Urinary bladder (tissue), 4 donors: ENCODE measurements at places on chromosomes 11 and 22. TPM values are rescaled to one million over a fixed set of nuclear protein-coding genes. Genes with fewer than 3 reads are reported as not detected.

The PGR gene
- polyA plus RNA-seq: 1.7 TPM

DNA sequence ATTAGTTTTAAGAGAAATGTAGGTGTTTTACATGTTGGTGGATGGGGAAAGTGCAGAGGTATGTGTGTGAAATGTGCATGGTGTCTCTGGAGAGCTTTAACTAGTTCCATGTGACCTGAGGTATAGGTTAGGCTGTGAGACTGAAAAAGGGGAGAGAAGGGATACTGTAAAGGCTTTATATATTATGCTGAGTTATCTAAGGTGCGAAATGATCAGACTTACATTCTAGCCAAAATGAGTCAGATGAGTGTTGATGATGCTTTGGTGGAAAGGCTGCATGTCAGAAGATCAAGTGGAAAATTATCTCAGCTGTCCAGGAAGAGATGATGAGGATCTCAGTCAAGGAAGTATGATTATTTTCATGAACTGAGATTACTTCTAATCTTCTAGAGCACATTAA, 15.8 kb downstream of the ACAT1 start:
- DNase-seq: no peak

GRCh38 chr11:134040386-134041302, 28.2 kb upstream of the JAM3 start:
- no peak for DNase-seq

DNA sequence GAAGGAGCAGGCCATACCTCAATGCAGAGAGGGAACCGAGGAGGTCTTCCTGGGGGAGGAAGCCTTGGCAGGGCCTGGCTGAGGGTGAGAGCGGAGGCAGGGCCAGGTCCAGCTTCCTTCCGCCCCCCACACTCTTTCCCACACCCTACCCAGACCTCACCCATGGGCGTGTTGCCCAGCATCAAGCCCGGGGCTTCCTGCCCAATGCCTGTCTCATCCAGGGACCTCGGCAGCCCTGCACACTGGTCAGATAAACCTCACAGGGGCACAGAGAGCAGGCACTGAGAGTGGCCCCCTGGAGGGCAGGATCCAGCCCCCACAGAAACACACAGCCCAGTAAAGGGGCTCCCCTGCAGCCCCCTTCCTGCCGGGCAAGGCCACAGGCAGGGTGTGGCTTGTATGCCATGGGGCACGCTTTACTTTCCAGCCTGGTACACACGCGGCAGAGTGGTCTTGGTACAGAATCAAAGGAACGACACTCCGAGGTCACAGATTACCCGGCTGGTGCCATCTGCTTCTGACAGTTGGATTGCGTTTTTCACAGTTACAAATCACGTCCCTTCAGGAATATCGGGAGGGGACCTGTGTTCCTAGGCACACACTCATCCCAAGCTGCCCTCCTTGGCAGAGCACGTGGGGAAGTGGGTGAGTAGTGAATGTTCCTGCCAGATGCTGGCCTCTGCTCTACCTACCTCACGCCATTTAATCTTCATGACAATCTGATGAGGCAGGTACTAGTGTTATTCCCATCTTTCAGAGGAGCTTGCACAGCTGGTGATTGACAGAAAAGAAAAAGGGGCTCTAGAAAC, 20.0 kb upstream of the CD5 start:
- no peak for DNase-seq

The H19 gene
- polyA plus RNA-seq: 1,221 TPM

- no peak for DNase-seq
Measured at GRCh38 chr11:123386796-123387510, 43.1 kb upstream of the GRAMD1B start.

DNA sequence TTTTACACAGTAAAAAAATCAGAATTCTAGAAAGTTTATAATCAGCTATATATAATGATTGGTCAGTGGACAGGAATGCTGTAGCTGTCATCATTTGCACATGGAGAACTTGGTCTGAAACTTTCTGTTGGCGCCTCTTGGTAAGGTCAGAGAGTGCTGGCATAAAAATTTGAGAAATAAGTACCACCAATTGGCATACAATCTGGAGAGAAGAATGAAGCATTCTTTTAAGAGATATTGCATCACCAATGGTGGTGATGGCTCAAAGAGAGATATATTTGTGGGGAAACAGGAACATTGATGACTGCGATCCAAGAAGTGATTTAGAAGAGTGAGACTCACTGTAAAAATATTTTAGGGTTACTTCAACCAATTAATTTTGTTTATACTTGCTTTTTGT, 19.8 kb upstream of the OOSP1 start:
- DNase-seq: no peak

The FAT3 gene
- polyA plus RNA-seq: 4.1 TPM

GRCh38 chr11:39732001-39732400, 1727.5 kb downstream of the LRRC4C start:
- DNase-seq: no peak

DNA sequence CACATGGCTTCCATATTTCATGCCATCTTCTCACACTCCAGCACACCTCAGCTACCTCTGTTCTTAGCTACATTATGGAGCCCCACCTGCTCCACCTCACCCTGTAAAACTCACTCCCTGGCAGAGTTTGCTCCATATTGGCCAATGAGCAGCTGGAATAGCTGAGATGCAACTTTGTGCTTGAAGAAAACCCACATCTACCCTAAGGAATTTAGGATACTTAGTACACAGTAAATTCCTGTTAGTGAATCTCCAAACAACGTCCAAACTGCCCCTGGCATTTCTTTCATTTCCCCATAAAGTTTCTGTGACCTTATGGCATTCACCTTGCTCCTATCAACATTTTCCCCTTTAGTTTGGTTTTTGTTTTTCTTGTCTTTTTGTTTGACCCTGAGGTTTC, 2.2 kb upstream of the VWCE start:
- no peak for DNase-seq

- DNase-seq: no peak
Measured at GRCh38 chr11:30406978-30407762, 84.3 kb downstream of the ARL14EP start.

The SHISAL1 gene
- polyA plus RNA-seq: 21.1 TPM

The MS4A6A gene
- polyA plus RNA-seq: 87.3 TPM

The EIF1AD gene
- 26.3 TPM for polyA plus RNA-seq

- DNase-seq: no peak
Measured at GRCh38 chr11:66467034-66467659, 442 bp downstream of the PELI3 start.

The LRRC56 gene
- polyA plus RNA-seq: 0.96 TPM
